NCI-H1417 (cell line): ENCODE measurements at places on chromosomes 1 and 21.

- no peak for DNase-seq
Observed at GRCh38 chr1:181113059-181113641, 24.6 kb downstream of the IER5 start.

DNA sequence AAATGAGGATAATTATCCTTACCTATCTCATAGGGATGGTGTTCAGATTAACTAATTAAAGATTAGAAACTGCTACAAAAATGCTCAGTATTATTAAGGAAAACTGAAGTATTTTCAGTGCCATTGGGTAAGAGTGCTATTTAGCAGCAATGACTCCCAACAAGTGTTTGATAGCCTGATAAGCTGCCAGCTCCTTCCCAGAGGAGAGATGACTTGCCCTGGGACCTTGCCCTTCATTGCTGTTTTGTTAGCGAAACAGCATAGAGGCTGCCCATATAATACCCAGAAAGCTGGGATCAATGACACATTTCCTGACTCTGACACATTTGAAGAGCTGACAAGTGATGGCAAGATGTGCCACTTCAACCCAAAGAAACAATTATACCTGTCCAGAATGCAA lies 592.2 kb downstream of the ADGRL2 start:
- DNase-seq, result peak; percentile 42

- DNase-seq, result no peak
Observed at GRCh38 chr1:12380326-12381249, 150.8 kb downstream of the VPS13D start.

GRCh38 chr1:246564839-246565750 lies 966 bp downstream of the TFB2M start:
- DNase-seq, result no peak

- no peak for DNase-seq
Observed at GRCh38 chr1:6121021-6121421, 59.1 kb downstream of the CHD5 start.

GRCh38 chr1:188070848-188071247 lies 1242.1 kb downstream of the PLA2G4A start:
- no peak for DNase-seq

DNA sequence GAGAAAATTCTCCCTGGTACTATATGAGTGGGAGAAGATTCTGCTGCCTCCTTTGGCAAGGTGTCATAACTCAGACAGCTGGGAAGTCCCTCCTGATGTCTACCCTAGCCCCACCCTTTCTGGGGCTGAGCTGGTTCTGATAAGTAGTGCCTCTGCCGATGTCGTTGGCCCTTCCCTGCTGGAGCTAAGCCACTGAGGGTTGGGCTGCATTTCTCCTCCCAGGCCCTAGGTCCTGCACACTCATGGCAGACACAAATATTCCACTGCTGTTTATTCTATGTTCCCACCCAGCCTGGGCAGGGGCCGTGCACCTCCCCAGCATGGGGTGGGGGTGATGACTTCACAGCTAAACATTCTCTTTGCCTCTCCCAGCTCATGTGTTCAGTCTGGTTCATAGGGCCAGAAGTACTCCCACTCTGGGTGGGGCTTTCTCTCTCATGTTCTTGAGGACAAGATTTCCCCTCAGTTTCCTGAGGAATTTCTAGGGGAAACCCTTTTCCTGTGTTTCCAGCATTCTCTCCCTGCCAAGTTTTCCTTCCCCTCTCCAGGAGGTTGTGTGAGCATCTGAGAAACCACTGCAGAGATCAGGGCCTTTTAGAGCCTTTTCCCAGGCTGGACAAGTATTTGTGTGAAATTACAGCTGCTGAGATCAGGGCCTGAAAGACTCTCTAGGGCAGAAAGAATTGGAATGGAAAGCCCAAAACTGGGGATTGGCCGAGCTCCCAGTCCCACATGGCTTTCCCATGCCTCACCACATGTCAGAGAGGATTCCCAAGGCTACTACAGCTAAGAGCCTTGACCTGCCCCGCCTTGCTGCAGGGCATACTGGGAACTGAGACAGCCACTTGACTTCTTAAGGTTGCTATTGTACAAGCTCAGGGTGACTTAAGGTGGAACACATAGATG lies 66.2 kb downstream of the ATP2B4 start:
- peak; percentile 72 for DNase-seq

- DNase-seq, result peak; percentile 12
Observed at GRCh38 chr1:208098773-208099172, 145.4 kb downstream of the PLXNA2 start.

- DNase-seq, result no peak
Observed at GRCh38 chr1:233587958-233588799, 25.7 kb upstream of the KCNK1 start.

DNA sequence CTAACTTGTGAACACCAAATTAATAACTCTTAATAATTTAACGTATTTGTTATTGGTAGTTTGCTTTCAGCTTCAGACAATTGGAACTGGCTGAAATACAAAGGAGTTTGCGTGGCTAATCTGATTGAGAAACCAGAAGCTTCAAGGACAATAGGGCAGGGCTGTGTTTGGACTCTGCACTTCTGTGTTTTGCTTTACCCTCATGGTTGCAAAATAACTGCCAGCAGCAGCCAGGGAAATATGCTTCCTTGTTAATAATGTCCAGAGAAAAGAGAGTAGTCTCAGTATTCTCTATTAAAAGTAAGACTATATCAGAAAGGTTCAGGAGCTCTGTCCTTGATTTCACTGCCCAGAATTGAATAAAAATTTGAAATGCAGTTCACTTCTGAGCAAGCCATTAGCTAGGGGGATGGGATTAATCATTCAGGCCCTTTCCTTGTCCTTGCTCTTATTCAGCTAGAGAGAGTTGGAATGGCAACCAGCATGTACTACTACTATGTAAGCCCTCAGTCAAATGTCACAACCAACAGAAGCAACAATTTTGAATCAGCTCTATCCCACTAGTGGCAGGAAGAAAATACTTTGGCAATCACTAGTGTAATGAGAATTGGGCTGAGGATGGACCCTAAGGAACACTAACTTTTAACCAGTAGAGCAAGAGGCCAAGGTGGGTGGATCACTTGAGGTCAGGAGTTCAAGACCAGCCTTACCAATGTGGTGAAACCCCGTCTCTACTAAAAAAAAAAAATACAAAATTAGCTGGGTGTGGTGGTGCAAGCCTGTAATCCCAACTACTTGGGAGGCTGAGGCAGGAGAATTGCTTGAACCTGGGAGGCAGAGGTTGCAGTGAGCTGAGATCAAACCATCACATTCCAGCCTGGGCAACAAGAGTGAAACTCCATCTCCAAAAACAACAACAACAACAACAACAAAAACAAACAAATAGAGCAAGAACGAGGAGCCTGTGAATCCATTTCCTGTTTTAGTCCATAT lies 76.8 kb downstream of the POU2F1 start:
- no peak for DNase-seq

GRCh38 chr1:98939471-98939870 lies 65.2 kb downstream of the PLPPR5 start:
- no peak for DNase-seq

DNA sequence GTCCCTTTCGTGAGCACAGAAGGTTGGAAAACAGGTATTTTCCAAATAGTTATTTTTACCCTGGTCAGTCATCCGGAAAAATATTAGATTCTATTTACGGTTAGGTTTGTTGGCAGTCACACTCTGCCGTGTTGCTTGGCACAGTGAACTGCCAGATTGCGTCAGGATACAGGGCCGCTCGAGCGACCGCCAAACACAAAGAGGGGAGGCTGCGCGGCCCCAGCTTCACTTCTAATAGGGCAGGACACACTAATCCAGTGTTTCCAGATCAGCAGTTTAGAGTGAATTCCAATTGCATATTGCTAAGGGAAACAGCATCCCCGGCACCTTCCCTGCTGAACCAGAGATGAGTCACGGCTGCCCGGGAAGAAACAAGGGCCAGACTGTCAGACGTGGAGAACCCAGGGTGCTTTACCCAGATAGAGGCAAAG lies 22.9 kb downstream of the UMODL1 start:
- DNase-seq, result no peak
